Activated T-cell treated with anti-CD3 and anti-CD28 coated beads, Interleukin-2, amount 50 U/mL, for 72 hours (primary cell): ENCODE measurements at places on chromosomes 13 and 19.

- no peak for DNase-seq
Observed at GRCh38 chr19:51531349-51532315, at the start of gene SIGLEC6. SIGLEC6 (minus strand) TSS chr19:51531670; CDS start chr19:51531648, 22 bp downstream.

- no peak for DNase-seq
Observed at GRCh38 chr13:102825921-102826706, 19.7 kb upstream of the ERCC5 start.

DNA sequence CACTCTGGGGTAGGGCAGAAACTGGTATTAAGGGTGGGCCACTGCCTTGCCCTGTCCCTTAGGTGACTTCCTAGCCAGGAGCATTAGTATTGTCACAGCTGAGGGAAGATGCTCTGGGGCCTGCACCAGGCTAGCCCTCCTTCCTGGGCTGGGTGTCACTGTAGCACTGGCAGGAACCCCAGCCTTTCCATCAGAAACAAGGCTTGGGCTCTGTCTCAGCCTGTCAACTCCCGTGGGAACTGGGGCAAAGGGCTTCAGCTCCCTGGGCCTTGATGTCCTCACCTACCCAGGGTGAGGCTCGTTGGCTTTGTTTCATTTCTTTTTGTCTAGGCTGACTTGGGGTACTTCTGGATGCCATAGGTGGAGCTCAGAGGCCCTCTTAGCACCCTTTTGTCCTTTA, 18.0 kb downstream of the PAF1 start:
- no peak for DNase-seq

DNA sequence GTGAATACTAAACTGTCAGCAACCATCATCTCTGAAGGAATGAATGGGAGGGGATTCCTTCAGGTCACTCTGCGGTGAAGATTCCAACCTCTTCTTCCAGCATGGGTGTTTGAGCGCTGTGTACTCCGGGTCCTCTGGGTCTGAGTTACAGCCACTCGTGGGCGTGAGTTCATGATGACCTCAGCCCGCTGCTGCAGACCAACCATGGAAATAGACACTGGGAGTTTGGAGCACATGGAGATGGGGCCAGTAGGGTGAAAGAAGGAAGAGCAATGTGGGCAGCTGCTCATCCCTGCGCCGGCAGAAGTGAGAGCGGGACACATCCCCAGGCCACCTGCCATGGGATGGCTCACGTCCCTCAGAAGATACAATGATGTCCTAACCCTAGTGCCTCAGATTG, 16.8 kb upstream of the RAB20 start:
- DNase-seq = no peak

DNA sequence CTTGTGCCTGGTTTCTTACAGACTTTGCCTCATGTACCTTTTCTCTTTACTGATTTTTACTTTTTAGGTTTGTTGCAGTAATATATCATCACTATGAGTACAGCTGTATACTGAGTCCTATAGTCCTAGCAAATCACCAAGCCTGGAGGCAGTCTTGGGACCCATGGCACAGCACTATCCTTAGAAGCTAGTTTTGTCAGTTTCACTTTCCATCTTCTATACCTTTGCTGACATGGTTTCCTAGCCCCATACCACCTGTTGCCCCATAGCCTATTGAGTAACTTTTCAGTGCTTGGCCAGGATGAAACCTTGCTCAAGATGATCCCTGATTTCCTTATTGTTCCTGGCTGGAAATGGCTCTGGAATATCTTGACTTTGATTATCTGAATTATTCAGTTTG, 826.4 kb downstream of the GPC5 start:
- no peak for DNase-seq

DNA sequence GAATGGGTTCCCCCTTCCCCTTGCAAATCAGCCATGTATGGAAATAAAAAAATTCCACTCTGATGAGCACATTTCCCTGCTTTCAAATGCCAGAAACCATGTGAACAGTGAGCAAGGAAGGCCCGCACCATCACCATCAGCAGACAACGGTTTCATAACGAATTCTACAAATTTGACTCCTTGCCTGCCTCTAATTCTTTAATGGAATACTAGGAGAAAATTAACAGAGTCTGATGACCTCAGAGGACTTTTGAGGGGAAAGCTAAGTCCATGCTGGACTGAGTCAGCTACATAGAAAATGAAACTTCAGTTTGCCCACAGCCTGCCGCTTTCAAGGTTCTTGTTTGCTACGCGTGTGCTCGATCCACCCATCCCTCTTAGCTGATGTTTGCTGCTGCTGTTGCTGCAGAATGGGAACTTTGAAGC, 46.7 kb upstream of the KL start:
- no peak for DNase-seq

GRCh38 chr13:36919171-36919832, 736 bp downstream of the SMAD9 start:
- peak; percentile 18 for DNase-seq

GRCh38 chr19:19425170-19425875, 19.8 kb downstream of the GATAD2A start:
- no peak for DNase-seq

GRCh38 chr19:2668175-2668763, 34.2 kb downstream of the GNG7 start:
- no peak for DNase-seq

- no peak for DNase-seq
Observed at GRCh38 chr13:81442904-81443303, 1102.0 kb upstream of the SPRY2 start.

DNA sequence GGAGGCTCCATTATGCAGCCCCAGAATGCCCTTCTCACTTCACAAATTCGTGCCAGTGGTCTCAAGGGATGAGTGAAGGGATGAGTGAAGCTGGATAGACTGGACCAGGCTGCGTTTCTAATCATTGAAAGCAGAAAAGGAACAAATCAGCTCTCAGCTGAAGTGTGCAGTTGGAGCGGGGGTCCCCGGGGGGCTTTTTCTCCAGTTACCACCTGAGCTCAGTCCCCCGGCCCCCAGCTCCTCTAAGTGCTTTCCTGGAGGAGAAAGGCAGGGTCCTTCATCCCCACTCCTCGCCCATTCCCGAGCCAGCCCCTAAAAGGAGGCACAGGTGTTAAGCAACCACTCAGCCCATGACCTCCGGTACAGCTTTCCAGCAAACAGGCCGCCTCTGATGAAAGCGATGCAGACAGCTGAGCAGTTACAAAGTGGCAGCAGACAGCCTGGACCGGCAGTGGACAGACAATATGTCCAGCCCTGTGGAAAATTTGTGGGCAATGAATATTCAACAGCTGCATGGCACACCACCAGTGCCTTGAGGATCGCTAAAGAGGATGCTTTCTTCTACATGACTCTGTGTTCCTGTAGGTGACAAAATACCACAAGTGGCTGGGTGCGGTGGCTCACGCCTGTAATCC, 110.7 kb upstream of the UBL3 start:
- DNase-seq = no peak

DNA sequence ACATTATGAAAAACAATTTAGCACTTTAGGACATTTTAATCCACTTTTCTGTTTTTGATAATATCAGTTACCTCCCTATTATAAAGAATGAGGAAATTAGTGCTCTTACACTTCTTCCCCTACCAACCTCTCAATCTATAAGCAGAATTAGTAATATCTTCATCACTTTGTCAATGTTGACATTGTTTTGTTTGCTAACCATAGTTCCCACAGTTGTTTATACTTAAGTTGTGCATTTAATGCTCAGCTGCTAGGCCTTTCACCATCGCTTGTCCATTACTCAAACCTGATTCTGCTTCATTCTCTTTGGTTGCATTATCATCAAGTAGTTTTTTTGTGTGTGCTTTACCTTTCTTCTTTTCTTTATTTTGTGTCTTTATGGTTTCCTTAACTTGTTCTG, 132.1 kb downstream of the CDK8 start:
- DNase-seq = no peak

- no peak for DNase-seq
Observed at GRCh38 chr13:79491715-79492114, 10.8 kb downstream of the NDFIP2 start.

- no peak for DNase-seq
Observed at GRCh38 chr19:17909003-17909732, 23.6 kb upstream of the CCDC124 start.

DNA sequence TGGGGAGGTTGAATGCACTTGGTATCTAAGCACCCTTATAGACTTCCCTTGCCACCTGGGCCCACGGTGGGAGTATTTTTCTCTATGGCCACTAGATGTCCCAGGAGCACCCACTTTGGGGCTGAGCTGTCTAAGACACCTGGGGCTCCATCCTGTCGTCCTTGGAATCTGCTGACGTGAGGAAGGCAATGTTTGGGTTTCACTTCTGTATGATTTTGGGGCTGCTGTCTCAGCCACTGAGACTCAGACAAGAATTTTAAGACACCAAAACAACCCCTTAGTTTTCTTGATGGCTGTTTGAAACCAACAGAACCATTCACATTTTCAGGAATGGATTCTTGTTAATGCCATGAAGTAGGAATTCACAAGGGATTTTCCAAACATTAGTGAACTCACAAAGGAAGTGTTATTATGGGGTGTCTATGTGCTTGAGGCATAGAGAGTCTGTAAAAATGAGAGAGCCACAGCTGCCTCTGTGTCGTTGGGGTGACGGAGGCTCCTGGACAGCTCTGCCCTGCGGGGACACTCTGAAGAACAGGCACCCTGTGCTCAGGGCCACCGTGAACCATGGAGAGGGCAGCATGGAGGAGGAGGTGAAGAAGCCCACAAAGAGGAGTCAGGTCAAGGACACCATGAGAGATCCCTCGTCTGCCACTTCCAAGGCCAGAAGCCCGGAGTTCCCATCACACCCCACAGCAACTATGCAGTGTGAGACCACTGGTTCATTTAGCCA, 106.8 kb upstream of the SPATA13 start:
- peak; percentile 69 for DNase-seq

- DNase-seq = no peak
Observed at GRCh38 chr19:51323481-51324166, 12.2 kb downstream of the IGLON5 start.

- DNase-seq = no peak
Observed at GRCh38 chr13:102470283-102470917, 68.6 kb upstream of the FGF14 start.

GRCh38 chr13:95793781-95794180, 116.8 kb downstream of the DNAJC3 start:
- no peak for DNase-seq

GRCh38 chr13:47843005-47843404, 158.1 kb downstream of the SUCLA2 start:
- DNase-seq = no peak

GRCh38 chr13:36088001-36088400, 43.2 kb downstream of the DCLK1 start:
- no peak for DNase-seq

- DNase-seq = no peak
Observed at GRCh38 chr19:31810536-31811109, 461.4 kb upstream of the TSHZ3 start.

DNA sequence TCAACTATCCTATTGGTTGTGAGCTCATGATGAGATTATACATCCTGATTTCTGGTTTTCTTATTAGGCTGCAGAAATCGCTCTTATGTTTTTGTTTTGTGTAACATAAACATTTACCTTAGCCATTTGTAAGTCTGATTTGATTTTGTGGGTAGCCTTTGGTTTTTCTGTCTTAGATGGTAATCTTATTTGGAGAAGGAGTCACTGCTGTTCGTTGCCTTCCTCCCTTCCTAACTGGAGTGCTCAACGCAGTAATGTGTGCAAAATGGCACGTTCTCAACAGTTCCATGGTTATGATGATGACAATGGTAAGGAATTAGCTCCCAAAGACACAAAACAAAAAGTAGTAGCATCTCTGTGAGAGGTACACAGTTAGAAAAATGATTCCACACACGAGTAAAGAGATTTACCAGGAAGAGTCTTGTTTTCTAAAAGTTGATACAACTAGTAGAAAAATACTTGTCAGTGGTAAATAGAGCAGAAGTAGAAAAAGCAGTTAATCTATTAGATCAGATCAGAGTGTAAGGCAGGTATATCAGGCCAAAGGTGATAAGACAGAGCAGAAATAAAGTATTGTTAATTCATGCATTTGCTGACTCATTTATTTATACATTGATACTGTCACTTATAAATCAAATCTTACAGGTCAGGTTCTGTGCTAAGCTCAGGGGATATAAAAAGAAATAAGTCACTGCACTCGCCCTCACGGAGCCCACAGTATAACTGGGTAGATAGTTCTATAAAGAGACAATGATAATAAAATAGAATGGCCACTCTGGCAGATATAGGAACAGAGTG, 270.0 kb downstream of the NALCN start:
- DNase-seq = no peak

- DNase-seq = no peak
Observed at GRCh38 chr13:38395497-38395788, 45.8 kb downstream of the UFM1 start.

DNA sequence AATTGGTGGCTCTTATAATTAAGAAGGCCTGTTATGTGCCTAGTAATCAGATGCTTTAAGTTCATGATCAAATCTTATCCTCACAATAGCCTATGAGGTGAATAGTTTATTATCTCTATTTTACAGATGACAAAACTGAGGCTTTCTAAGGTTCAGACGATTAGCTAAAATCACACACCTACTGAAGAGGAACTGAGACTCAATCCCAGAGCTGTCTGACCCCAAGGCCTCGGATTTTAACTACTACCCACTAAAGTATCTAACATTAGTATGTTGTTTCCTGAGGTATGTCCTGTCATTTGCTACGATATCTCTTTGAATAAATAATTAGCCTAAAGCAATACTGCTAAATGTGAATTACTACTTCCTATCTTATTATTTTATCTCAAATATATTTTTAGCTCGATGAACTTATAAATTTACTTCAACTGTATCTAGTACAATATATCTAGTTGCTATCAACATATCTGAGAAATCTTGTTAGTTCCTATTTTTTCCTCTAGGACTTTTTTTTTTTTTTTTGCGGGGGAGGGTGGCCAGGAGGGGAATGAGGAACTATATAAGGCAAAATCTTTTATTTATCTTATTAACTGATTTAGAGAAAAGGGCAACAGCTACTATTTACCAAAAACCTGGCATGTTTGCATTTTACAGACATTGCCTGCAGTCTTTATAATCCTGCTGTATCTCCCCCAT, 118.5 kb downstream of the ABCC4 start:
- DNase-seq = no peak

GRCh38 chr13:61685682-61686012, 270.0 kb upstream of the PCDH20 start:
- DNase-seq = no peak

- DNase-seq = no peak
Observed at GRCh38 chr13:94427313-94427953, 52.0 kb downstream of the DCT start.

- no peak for DNase-seq
Observed at GRCh38 chr13:73754241-73754640, 380.0 kb downstream of the KLF12 start.

GRCh38 chr13:21149568-21149967, 26.8 kb downstream of the SKA3 start:
- DNase-seq = no peak

DNA sequence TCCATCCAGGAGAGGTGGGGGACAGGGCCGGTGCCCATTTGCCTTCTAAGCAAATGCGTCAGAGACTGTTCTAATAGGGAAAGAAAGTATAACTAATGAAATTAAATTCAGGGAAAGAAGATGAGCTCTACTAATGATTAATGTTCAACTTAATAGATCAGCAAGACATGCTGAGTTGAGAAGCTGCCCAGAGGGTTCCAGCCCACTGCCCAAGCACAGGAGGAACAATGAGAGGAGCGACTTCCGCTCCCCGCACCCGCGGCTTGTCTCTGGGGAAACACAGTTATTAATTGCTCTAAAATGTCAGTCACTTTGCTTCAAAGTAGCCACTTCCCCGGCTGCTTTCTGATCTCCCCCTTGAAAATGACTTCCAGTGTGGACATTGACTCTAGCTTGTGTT, 331.3 kb downstream of the UQCRFS1 start:
- DNase-seq = no peak

GRCh38 chr13:27822258-27822872, 30.1 kb downstream of the GSX1 start:
- no peak for DNase-seq

GRCh38 chr13:44969551-44970484, 19.5 kb downstream of the NUFIP1 start:
- DNase-seq = no peak
